ENCODE measurements at places on chromosomes 5 and 9. TPM values are rescaled to one million over a fixed set of nuclear protein-coding genes. Genes with fewer than 3 reads are reported as not detected.

The ENTREP1 gene
- not detected for total RNA-seq

The FAXDC2 gene
- not detected for total RNA-seq

The CRB2 gene
- 0.03 TPM for total RNA-seq

The SH3RF2 gene
- total RNA-seq: 0.48 TPM

DNA sequence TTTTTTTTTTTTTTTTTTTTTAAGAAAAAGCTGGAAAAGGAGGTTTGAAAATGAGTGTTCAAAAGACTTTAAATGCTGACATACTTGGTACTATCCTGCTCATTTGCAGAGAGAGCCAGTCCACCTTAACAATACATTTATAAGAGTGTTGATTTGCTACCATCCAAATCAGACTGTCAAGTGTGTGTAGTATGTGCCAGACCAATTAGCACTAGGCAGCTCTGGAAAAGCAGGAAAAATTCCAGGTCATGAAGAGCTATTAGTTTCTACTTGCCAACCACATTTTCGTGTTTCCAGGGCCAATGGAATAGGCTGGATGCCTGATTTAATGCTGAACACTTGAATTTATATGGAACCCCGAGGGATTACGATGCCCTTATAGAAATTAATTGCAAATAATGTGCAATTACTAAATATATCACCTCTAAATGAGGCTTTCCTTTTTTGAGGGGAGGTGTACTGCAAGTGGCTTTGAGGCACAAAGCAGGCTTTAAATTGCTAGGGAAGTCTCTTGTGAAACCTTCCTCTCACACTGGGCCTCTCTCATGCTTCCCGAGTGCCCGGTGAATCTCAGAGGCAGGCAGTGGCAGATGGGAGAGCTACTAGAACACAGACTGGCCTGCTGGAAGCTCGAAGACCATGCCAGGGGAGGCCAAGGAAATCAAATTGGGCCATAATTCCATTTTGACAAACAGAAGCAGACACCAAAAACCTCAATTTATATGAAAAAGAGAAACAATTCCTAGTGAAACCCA is 178.7 kb downstream of the PPP2R2B start:
- no peak for DNase-seq

DNA sequence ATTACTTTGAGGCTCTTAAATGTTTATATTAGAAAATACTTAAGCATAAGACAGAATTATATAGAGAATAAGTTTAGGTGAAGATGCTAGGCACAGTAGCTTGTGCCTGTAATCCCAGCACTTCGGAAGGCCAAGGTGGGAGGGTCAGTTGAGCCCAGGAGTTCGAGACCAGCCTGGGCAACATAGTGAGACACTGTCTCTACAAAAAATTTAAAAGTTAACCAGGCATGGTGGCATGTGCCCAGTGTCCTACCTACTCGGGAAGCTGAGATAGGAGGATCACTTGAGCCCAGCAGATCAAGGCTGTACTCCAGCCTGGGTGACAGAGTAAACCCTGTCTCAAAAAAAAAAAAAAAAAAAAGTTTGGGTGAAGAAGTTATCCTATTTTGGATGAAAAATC is 61.7 kb downstream of the BAAT start:
- DNase-seq: no peak

All from activated CD4-positive, alpha-beta memory T cell treated with anti-CD3 and anti-CD28 coated beads, Interleukin-2, amount 10 ng/mL, durations not matched to agents 7 days and 5 days (primary cell).